ENCODE measurements at places on chromosomes 7 and 10.
A peak's percentile ranks its signal among the peaks of the same experiment; 100 is the strongest.

GRCh38 chr10:1932692-1933094 lies 195.4 kb upstream of the ADARB2 start:
- no peak for DNase-seq

GRCh38 chr10:69647819-69648218 lies 17.8 kb downstream of the FAM241B start:
- DNase-seq = no peak

DNA sequence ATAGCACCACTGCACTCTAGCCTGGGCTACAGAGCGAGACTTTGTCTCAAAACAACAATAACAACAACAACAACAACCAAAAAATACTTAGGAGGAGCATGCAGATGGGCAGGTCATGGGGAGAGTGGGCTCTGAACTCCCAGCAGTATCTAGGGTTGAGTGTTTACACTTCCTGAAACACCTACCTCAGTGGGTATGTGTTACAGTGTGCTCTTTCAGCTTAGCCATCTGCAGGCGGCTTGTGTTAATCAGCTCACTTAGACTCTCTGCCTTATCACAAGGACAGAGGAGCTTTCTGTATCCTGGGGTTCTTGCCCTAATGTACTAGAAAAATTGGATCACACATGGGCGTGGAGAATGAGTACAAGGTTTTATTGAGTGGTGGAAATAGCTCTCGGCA lies 340.2 kb downstream of the KIF20B start:
- DNase-seq = no peak

DNA sequence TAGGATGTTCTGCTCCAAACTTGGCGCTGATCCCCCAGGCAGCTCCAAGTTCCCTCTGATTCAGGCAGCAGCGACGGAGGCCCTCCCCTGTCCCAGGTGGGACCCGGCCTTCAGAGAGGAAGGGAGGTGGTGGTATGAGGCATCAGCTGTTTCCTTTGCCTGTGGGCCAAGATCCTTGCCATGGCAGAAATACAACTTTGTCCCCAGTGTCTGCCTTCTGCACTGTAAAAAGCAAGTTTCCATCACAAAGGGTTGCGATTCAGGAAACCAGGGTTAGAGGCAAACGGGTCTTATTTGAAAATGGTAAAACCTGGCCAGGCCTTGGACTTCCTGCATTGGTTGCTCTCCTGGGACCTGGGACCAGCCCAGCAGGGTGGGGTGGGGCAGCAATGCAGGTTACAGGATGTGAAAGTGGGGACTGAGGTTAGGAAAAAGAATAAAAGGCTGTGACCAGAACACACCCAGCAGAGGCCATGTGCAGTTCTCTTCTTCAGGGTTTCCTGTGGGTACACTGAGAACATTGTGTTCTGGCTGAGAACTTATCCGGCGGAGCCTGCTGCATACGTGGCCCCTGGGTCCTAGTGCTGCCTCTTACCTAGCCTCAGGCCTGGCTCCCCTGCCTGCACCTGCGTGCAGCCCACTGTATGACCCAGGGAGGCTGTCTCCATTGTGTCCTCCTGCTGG lies 25.1 kb upstream of the DDIT4 start:
- peak; percentile 50 for DNase-seq

- no peak for DNase-seq
Observed at GRCh38 chr10:121678631-121679174, 80.5 kb upstream of the FGFR2 start.

GRCh38 chr10:79475119-79475653 lies 29.8 kb upstream of the ZCCHC24 start:
- DNase-seq = no peak

- no peak for DNase-seq
Observed at GRCh38 chr7:5441840-5442503, 18.3 kb upstream of the TNRC18 start.

- no peak for DNase-seq
Observed at GRCh38 chr7:485188-486081, 34.2 kb downstream of the PDGFA start.

GRCh38 chr7:67346876-67347275 lies 350.2 kb downstream of the TYW1 start:
- DNase-seq = no peak

GRCh38 chr7:73758581-73759138 lies 11.4 kb downstream of the CLDN3 start:
- DNase-seq = no peak

- DNase-seq = no peak
Observed at GRCh38 chr7:39187130-39187529, 209.4 kb downstream of the POU6F2 start.

DNA sequence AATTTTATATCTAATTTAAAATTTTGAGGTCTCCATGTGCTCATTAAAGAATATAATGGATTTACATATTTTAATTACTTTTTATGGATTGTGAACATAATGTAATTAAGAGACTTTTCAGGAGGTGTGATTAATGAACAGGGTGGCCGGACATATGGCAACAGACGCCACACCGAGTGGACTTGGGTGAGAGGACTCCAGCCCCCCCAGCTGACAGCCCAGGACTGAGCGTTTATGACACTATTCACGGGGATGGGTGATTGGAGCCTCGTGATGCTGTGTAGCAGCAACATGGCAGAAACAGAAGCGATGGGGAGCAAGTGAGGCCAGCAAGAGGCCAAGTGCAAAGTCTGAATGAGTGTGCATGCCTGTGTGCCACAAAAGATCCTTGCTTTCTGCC lies 1176.9 kb downstream of the TYW1 start:
- no peak for DNase-seq

DNA sequence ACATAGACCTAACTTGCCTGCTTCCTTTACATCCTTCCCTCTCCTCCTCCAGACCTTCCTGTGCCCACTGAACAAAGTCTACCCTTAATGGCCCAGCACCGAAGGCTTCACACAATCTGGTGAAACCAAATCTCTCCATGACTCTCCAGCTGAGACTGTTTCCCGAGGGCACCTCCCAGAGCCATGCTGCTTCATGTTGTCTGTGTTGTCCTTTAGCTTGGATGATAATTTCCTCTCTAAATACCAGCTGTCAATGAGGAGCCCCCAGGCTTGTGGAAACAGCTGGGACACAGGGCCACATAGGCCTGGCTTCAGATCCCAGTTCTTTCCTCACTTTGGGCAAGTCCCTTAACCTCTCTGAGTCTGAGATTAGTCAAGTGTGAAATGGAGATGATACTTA lies 54.3 kb downstream of the DLD start:
- no peak for DNase-seq

DNA sequence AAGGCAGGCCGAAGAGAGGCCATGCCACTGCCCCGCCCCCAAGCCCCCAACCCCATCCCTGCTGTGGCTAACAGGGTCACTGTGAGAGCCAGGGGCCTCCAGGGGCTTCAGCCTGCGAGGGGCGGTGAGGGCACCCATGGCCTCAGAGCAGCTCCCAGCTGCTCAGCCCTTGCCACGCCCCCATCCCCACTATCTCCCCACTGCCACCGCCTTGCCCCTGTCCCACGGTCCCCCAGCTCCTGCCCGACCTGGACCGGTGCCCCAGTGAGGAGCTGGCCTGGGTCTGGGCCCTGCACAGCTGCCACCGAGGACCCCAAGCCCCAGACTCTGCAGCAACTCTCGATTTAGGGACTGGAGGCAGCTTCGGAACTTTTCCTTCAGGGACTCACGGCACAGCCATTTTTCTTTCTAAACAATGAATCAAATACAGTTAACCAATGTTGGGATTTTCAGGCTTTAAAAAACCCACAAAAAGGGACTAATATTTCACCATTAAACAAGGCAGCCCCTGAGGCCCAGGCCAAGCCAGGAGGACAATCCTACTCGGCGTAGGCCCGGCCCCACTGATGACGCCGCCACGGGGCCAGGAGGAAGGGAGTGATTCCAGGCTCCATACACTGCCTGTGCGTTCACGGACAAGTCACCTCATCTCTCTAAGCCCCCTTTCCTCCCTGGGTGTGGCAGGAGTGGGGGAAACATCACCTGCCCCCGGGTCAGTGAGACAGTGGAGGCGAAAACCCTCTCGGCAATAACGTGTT lies 237.1 kb downstream of the ELFN1 start:
- no peak for DNase-seq

- no peak for DNase-seq
Observed at GRCh38 chr10:62578301-62578700, 204.1 kb downstream of the ZNF365 start.

DNA sequence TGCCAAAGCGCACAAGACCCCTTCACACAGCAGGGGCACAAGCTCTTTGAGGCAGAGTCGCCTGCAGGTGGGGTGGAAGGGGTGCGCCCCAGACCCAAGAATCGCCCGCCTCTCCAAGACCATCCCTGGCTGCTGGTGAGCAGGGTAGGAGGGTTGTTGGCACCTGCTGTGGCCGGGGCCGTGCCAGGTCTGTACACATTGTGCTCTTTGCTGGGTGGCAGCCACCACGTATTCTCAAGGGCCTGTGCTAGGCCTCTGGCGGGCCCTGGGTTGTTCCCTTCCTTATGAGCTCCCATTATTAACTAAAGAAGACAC lies 84.4 kb downstream of the LHPP start:
- DNase-seq = no peak

DNA sequence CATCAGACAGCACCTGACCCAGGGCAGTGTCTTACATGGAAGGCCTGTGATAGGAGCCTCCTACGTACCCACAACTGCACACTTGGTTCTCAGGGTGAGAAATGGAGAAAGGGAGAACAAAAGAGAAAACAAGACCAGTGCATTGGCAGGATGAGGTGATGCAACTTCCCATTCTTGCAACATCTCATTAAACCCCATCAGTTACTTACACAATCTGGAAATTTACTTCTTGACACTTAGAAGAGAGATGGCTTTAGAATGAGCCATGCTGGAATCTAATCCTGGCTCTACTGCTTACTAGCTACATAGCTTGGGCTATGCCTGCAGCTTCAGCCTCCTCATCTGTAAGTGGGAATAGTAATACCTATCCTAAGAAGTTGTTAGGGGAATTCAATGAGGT lies 391.7 kb downstream of the KCNMA1 start:
- no peak for DNase-seq

DNA sequence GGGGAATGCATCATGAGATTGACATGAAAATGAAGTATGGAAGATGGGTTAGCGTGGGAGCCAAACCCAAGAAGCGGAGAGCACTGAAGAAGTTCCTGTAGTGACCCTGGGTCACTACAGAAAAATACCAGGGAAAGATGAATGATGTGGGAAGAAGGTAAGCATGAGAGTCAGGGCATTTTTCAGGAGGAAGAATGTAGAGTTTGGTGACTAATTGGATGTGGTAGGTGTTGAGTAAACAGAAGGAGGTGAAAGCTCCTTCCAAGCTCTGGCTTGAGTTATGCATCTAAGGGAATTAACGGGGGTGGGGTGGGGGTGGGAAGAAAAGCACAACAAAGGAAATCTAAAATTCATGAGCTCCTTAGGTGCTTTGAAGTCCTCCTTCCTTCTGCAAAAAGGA lies 238.1 kb upstream of the AOAH start:
- DNase-seq = no peak

DNA sequence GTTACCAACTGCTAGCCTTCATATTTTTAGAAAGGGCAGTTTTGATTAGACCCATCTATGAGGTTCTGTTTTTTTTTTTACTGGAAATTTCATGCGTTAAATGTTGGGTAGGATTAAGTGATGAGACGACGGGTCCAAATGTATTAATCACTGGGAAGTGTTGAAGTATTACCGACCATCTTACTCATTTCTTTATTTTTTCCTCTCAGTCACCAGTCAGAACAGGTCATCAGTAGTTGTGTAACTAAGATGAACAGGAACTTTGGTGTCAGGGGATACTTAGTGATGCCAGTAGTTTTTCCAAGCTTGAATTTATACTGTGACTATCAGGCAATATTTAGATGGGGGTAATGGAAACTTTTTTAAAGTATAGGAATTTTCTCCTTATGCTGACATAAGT lies 14.2 kb downstream of the TFAM start:
- no peak for DNase-seq

DNA sequence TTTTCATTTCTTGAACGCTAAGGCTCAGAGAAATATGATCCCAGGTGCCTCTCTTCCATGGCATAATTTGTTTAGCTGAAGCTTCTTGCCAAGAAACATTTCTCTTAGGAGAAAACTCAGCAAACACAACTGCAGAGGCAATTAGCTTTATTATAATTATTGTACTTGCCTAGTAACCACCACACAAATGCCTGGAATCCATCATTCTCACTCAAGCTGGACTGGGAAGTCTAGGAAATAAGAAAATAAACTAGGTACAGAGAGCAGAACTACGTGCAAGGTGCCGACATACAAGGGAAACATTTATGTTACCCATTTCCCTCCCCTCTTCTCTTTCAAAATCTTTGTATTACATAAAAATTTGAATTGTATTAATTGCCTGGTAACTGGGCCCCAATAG lies 15.1 kb downstream of the SLC35B4 start:
- no peak for DNase-seq

DNA sequence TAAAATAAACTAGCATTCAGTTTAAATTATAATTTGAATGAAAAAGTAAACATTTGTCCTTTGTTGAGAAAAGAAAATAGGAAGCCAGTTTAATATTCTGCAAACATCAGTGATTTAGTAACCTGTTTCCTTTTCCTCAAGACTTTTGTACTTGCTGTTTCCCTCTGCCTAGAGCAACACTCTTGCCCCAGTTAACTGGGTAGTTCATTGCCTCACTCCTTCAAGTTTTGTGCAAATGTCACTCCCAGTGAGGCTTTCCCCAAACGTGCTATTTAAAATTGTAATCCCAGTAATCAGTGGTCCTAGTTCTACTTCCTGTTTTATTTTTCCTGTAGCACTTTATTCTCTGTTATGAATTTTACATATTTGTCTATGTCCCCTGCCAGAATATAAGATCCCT lies 23.8 kb downstream of the DLD start:
- no peak for DNase-seq

Measured in substantia nigra (tissue), 51 donors.